Right forelimb (tissue), 1 donor: ENCODE measurements at places on chromosomes 1 and 21.

DNA sequence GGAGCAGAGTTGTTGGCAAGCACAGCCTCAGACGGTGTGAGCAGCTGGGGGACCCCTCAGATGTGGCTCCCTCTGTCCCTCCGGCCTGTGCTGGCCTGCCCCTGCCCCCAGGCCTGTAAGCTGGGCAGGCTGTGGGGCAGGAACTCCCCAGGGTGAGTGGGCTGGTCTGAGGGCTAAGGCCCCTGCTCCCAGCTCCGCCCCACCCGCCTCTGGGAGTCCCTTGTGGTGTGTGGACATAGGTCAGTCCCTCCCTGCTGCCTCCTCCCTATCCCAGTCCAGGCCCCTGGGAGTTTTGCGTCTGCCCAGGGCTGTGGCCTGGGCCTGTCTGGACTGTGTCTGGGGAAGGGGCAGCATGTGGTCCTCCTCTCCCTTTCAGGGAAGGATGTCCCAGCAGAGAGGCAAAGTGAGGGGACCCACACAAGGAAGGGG is 3.6 kb upstream of the VWA1 start:
- DNase-seq = peak; percentile 60

- DNase-seq = peak; percentile 71
Measured at GRCh38 chr1:30379684-30380624, 343.4 kb downstream of the MATN1 start.

GRCh38 chr1:10649517-10650201 is 146.8 kb downstream of the CASZ1 start:
- DNase-seq = no peak

DNA sequence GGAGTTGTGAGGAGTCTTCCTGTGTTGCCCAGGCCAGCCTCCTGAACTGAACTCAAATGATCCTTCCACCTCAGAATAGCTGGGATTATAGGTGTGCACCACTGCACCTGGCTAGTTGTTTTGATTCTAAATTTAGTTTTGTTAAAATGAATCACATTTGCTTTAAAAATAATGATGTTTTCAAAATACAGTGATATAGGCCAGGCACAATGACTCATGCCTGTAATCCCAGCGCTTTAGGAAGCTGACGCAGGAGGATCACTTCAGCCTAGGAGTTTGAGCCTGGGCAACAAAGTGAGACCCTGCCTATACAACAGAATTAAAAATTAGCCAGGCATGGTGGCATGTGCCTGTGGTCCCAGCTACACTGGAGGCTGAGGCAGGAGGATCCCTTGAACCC is 24.3 kb downstream of the RTCA start:
- no peak for DNase-seq

DNA sequence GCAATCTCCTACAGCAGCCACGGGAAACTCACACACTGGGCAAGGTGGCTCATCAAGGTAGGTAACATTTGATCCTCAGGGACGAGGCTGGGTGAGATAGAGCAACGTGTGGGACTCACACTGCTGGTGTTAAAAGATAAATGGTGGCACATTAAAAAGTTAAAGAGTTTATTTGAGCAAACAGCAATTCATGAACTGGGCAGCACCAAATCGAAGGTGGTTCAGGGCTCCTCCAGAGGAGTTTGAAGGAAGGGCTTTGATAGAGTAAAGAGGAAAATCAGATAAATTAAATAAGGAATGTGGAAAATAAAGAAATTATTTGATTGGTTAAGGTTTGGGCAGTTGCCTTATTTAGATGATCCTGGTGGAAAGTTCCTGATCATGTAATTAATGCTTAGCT is 23.6 kb upstream of the TMEM51 start:
- DNase-seq = no peak

DNA sequence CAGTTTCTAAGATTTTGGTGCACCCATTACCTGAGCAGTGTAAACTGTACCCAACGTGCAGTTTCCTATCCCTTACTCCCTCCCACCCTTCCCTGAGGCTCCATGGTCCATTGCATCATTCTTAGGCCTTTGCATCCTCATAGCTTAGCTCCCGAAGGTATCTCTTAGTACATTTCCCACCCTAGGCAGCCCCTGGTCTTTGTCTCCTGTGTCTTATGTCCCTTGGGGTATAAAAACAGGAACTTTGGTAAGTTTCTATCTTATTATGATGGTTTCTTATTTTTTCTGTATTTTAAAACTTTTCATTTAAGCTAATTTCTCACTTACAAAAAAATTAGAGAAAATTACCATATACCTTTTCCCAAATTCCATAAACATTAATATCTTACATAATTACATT is 78.1 kb downstream of the URB2 start:
- no peak for DNase-seq

- DNase-seq = no peak
Measured at GRCh38 chr1:119603695-119604094, 44.4 kb downstream of the ZNF697 start.

- DNase-seq = no peak
Measured at GRCh38 chr1:9442278-9442846, 96.9 kb upstream of the SLC25A33 start.

- no peak for DNase-seq
Measured at GRCh38 chr1:243672539-243673074, 177.4 kb downstream of the AKT3 start.

DNA sequence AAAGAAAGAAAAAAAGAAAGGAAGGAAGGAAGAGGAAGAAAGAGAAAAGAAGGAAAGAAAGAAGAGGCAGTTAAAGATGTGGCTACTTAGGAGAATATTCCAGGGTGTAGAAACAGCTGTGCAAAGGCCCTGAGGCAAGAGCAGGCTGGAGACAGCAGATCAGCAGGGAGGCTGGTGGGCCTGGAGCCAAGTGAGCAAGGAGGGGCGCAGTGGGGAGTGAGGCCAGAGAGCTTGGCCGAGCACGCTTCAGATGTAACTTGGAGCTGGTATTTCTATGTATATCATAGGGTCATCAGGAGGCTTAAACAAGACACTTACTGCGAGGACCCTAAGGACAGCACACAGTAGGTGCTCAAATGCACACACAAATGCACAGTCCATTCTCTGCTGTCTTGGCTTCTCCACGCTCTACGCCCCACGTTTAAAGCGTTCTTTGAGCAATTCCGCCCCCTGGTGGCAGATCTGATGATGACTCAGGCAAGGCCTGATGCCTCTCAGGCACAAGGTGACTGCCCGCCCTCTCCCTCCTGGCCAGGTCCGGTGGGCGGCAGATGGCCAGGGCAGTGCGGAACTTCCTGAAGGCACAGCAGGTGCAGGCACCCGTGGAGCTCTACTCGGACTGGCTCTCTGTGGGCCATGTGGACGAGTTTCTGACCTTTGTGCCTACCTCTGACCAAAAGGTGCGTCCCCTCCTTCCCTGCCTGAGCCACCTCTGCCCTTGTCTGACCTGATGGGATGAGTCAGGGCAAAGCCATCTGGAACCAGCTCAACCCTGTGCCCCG is 11.9 kb upstream of the PADI3 start:
- peak; percentile 88 for DNase-seq

DNA sequence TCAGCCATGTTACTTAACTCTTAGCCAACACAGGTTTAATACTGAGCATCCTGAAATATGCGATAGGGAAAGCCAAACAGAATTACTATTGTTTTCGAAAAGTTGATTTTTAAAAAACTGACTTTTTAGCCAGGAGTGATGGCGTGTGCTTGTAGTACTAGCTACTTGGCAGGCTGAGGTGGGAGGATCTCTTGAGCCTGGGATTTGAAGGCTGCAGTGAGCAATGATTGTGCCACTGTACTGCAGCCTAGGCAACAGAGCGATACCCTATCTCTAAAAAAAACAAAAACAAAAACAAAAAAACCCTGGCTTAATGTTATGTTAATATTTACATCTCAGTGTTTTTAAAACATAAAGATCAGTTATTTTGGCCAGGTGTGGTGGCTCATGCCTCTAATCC is 16.7 kb downstream of the NMNAT1 start:
- no peak for DNase-seq

GRCh38 chr1:77430966-77431690 is 149.3 kb downstream of the AK5 start:
- DNase-seq = no peak

DNA sequence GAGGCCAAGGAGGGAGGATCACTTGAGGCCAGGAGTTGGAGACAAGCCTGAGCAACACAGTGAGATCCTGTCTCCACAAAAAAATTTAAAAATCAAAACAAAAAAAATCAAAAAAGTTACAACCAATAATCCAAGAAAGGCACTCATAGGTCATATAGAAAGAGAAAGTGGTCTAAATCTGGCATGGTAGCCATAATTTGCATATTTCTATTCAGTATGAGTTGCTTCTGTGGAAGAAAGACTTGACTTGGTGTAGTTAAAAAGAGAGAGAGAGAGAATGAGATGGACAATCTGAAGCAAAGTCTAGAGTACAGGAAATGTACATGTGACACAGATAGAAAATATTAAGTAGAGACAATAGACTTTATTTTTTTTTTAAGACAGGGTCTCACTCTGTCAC is 22.5 kb downstream of the JMJD4 start:
- no peak for DNase-seq
